BJ (cell line): ENCODE measurements at places on chromosomes 2 and 18. TPM values are rescaled to one million over a fixed set of nuclear protein-coding genes. Genes with fewer than 3 reads are reported as not detected.

The HOXD3 gene
- 0.07 TPM in 1 of 2 replicates, not detected in the other for polyA plus RNA-seq

The FAM237A gene
- polyA plus RNA-seq = not detected in 2 replicates

The TMEM37 gene
- 0.51 and 0.63 TPM in 2 replicates for polyA plus RNA-seq

The SATB2 gene
- 2.7 and 4.8 TPM in 2 replicates for polyA plus RNA-seq

GRCh38 chr2:133561045-133561852 lies 7.0 kb downstream of the NCKAP5 start:
- DNase-seq = no peak

GRCh38 chr2:241891988-241892298 lies 22.4 kb downstream of the RTP5 start:
- no peak for DNase-seq

DNA sequence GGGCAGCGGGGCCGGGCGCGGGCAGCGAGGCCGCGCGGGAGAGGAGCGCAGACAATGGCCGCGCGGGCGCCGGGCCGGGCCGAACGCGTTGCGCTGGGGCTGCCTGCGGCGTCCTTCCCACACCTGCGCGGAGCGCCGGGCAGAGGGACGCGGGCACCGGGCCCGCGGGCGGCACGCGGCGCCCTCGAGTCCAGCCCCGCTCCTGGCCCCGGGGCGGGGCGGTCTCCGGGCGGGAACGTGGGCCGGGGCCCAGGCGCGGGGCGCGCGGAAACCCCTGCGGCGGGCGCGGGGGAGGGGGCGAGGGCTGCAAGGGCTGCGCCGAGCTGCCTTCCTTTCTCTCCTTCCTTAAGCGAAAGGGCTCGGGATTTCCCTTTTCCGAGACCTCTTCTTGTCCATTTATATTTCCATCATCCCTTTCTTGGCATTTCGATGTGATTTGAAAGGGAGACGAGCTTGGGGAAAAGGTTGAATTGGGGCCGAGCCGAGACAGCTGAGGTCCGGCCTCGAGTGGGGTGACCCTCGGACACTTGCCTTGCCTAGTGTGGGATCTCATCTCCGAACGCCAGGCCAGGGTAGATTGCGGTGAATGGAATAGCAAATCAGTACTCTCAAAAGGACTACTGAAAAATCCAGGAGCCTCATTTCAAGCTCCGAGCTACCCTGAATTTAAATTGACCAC lies 676 bp downstream of the KLHL23 start:
- DNase-seq = no peak

- no peak for DNase-seq
Observed at GRCh38 chr2:181810823-181811695, 80.5 kb upstream of the ITPRID2 start.

- no peak for DNase-seq
Observed at GRCh38 chr2:113111121-113111520, 16.3 kb upstream of the IL1RN start.

- no peak for DNase-seq
Observed at GRCh38 chr2:83747141-83747540, 711.9 kb downstream of the SUCLG1 start.

GRCh38 chr2:36361396-36361795 lies 5.8 kb downstream of the CRIM1 start:
- DNase-seq = no peak

DNA sequence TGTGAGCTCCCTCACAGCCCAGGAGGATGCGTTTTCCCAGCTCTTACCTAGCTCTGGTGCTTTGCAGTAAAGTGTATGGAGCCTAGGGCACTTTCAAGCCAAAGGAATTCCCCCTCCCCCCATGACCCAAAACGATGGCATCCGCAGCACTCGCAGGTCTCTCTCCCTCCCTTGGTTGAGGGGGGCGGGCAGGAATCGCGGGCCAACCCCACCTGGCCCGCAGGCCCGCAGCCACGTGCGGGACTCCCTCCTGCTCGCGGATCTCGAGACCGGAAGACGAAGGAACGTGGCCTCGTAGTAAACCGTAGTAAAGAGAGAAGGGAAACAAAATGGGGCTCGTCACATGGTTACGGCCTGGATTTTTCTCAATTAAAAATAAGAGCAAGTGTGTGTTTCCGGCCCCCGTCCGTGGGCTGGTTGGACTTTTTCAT lies 8.5 kb downstream of the IRS1 start:
- no peak for DNase-seq
